ENCODE measurements at places on chromosomes 5 and 9. TPM values are rescaled to one million over a fixed set of nuclear protein-coding genes. Genes with fewer than 3 reads are reported as not detected.

GHR gene
- 0.63 TPM for total RNA-seq

LCN15 gene
- not detected for total RNA-seq

RNF224 gene
- not detected for total RNA-seq

DNA sequence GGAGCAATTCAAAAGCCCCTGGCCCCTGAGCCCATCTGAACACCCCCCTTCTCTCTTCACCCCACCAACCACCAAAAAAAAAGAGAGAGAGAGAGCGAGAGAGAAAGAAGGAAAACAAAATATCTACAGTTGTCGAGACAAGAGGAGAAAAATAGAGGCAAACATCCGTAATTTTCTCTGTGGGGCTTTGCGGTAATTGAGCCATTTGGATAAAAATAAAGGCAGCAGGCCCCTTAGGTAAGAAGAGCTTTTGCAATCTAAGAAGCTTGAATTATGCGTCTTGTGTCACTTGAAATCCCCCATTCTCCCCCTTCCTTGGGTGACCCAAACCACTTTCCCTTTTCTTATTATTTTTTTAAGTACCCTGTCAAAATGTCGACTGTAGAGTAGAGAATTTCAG lies 35.5 kb upstream of the FUBP3 start:
- no peak for DNase-seq

GRCh38 chr5:92941806-92942205 lies 639.2 kb downstream of the NR2F1-AS1 start:
- DNase-seq, result no peak

DNA sequence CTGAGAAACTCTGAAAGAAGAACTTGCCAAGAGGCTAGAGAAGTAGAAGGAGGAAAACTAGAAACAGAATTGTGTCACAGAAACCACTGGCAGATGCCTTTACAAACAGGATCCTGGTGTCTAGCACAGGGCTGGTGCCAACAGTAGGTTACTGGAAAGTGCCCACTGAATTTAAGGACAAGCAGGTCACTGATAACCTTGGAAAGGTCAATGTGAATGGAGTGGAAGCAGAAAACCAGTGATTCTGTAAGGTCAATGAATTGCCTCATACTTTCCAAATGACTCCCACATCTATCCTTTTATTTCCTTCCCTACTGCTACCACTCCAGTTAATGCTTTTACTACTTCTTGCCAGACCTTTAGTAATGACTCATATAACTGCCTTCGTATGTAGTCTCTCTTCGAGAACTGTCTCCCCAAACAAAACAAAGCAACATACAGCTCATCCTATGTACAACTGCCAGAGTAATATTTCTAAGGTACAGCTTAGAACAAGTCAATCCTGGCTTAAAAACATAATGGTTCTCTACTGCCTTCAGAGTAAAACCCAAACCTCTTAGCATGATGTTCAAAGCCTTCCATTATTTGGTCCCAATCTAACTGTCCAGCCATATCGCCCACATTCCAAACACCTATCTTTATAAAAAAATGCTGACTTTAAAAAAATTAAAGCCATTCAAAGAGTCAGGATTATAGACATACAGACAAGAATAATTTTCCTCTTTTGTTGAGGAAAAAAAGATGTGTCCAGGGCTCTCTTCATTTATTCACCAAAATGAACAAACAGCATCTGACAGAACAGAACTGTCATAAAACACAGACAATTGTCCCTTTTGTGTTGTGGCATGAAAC lies 52.5 kb downstream of the NR3C1 start:
- DNase-seq, result peak; percentile 38

DNA sequence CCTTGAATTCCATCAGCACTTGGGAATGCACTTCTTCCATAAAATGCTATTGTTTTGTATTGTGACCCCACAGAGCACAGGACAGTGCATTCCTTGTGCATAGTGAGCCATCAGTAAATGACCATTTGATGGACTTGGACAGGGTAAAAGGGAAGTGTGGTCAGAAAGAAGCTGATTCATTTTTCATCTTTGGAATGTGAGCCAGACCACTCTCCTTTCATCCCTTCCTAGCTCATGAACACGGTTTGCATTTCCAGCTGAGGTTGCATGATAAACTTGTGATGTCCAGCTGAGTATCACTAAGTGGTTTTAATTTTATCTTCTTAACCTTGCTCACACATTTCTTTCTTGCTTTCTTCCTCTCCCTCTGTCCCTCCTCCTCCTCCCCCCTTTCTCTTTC lies 101.3 kb downstream of the NUDT12 start:
- DNase-seq, result peak; percentile 56

GRCh38 chr5:90112033-90112692 lies 297.4 kb downstream of the CETN3 start:
- DNase-seq, result no peak

Data from kidney epithelial cell (primary cell).